Activated T-cell treated with anti-CD3 and anti-CD28 coated beads for 24 hours (primary cell): ENCODE measurements at places on chromosomes 3 and 15.

- DNase-seq, result no peak
Observed at GRCh38 chr15:69666921-69667811, 214.5 kb downstream of the RPLP1 start.

GRCh38 chr3:117059067-117059955 is 349.7 kb downstream of the TUSC7 start:
- no peak for DNase-seq

- no peak for DNase-seq
Observed at GRCh38 chr3:157573780-157574378, 70.7 kb upstream of the VEPH1 start.

DNA sequence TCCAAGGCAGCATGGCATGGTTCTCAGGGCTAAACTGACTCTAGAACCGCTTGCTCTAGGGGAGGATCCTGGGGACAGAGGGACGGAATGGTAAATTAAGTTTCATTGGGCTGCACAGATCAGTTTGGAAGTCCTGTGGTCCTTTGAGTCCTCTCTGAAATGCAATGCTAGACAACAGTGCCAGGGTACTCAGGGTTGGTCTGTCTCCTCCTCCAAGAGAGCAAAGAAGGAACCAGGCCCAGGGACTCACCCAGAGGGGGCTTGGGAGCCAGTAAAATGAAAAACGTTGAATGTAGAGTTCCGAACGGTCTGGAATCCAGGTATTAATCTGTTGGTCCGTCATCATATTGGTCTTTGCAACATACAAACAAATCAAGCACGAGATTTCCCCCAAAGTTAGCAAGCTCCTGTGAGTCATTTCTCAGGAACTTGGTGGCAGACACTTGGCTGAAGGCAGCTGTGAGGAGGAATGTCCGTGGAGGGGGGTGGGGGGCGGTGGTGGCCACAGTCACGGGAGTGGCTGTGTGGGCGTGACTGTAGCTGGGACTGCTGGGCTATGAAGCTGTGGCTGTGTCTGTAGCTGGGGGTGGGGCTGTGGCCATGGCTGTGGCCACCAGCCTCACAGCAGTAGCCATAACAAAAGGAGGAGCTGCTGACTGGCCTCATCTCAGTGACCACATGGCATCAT is 361.0 kb downstream of the SHQ1 start:
- peak; percentile 44 for DNase-seq

DNA sequence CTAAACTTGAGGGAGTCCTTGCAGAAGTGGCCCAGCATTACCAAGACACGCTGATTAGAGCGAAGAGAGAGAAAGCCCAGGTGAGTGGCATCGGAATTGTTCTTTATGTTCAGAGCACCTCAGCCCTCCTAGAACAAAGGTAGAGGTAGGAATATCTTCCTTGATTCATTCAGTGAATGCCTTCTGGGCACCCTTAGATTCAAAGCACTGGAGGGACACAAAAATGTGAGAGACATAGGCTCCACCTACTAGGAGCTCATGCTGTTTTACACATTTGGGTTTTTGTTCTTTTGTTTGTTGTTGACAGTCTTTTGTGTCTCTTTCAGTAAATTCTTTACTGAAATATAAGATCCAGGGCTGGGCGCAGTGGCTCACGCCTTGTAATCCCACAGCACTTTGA is 68.2 kb downstream of the IQGAP1 start:
- DNase-seq, result no peak

DNA sequence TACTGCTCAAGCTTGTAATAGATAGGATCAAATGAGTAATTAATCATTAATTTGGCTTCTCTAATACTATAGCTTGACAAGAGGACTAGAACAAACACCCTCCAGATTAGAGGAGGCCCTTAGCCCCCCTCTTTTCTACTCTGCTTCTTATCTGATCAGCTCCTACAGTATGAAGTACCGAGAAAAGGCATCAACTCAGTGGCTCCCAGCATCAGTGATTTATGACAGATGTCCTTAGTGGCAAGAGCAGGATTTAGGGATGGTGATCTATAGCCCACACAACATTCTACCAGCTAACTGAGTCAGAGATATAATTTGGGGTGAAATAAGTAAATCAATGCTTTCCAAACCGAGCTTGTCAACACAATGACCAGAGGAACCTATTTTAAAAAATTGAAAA is 541.1 kb downstream of the NLGN1 start:
- no peak for DNase-seq

GRCh38 chr3:51975852-51976549 is 1.1 kb downstream of the ABHD14A start:
- DNase-seq, result no peak

- DNase-seq, result no peak
Observed at GRCh38 chr15:71792521-71792920, 17.8 kb upstream of the NR2E3 start.

DNA sequence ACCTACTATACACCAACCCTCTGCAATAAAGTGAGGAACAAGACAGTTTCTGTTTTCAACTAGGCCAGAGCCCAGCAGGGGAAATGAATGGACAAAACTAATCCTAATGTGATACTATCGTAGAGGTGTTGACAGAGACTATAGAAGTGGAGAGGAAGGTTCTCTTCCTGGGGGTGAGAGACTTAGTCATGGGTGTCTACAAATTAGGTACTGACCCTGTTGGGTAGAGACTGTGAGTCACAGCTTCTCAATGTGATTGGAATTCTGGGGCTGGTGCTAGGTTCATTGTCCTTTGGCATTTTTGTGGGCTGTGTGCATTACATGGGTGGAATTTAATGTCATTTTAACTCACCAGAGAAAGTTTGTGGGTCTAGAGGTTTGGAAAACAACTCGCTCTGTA is 79.3 kb downstream of the ADAMTSL3 start:
- DNase-seq, result no peak

GRCh38 chr3:132662212-132662611 is 2.1 kb downstream of the UBA5 start:
- no peak for DNase-seq

DNA sequence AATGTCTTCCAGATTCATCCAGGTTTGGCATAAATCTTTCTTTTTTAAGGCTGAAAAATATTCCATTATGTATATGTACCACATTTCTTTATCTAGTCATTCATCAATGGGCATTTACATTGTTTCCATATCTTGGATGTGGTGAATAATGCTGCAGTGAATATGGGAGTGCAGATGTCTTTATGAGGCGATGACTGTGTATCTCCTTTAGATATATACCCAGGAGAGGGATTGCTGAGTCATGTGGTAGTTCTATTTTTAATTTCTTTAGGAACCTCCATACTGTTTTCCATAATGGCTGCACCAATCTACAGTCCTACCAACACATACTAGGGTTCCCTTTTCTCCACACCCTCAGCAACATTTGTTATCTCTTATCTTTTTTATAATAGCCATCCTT is 96.3 kb downstream of the LRRC28 start:
- DNase-seq, result no peak

- DNase-seq, result no peak
Observed at GRCh38 chr3:128413003-128413370, 53.7 kb downstream of the DNAJB8 start.

- DNase-seq, result no peak
Observed at GRCh38 chr15:99113547-99114271, 8.8 kb downstream of the SYNM start.

DNA sequence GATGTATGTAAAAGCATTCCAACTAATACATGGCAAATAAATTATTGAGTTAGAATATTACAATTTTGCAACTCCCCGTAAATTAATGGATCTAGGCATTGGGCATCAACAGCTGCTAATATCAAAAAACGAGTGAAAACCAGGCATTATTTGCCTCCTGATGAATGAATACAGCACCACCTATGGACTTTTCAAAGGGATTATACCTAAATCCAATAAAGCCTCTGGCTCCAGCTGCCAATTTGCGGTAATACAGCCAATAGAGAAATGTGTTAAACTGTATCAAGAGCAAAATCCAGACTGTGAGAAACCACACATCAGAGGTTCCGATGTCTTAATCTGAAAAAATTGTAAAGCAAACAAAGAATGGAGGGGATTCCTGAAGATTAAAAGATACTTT is 16.3 kb upstream of the A4GNT start:
- no peak for DNase-seq

DNA sequence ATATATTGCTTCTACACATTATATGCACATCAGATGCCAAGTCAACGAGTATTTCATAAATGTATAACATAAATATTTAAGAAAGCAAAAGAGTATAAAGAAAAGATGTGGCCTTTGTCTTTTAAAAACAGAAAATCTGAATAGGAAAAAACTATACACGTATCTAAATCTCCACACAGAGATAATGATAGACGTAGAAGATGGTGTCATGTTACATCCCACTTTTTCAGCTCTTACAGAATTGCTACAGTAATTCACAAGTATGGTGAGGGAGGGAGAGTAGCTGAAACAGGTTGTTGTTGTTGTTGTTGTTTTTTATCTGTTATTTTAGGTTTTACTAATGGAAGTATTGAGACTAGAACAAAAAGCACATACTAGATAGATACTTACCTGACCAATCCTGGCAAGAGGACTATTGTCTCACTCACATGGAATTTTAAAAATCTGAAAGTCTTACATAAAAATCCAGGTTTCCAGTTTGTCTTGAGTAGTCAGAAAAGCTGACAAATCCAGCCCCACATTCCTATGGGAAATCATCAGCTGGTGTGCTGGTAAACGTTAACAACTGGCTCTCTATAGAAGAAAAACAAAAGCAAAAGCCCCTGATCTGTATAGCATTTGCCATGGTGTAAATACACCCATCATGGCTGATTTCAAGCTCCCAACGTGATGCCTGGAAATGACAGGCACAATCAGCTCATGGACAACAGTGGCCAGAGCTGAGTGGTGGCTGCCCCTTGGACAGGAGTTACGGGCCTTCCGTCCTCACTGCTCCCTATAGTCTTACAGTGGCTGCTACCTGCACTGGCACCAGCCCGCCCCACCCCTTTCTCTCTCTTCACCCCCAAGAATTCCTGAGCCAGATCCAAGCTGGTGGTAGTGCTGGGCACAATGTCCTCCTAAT is 47.4 kb upstream of the VGLL4 start:
- DNase-seq, result no peak

GRCh38 chr3:114867835-114868503 is 279.1 kb downstream of the ZBTB20 start:
- DNase-seq, result no peak

DNA sequence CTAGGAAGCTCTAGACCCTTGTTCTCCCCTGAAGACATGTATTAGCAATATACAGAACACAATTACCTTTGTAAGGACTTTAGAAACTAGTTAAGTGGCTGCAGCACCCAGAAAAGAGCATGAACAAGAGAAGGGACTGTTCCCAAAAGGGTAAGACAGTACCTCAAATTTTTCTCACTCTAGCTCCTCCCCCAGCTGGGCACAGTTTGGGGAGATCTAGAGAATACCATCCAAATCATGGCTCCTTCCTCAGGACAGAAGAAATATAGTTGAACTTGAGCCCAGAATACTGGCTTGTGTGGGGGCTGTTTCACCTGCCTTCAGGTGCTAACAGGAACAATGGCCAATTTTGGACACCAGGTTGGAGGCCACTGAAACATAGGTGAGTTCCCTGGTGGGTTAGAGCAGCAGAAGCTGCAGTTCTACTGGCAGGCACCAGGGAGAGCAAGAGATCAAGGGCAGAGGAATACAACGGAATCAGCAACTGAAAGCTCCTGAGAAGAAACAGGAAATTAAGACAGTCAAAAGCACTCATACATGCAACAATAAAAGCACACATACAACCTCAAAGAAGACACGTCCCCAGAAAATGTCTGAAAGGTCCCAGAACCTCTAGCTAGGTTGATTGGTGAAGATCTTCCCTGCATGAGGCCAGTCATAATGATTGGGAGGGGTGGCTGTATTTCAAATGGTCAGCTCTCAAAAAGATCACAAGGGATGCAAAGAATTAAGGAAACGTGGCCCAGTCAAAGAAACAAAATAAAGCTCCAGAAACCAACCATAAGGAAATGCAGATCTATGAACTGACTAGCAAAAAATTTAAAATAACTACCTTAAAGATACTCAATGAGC is 104.9 kb upstream of the ASB14 start:
- DNase-seq, result peak; percentile 31

- DNase-seq, result no peak
Observed at GRCh38 chr3:134059035-134059601, 29.4 kb upstream of the SLCO2A1 start.

GRCh38 chr3:80351201-80351600 is 583.4 kb upstream of the ROBO1 start:
- DNase-seq, result no peak

GRCh38 chr3:197369545-197369944 is 71.1 kb upstream of the DLG1 start:
- no peak for DNase-seq

DNA sequence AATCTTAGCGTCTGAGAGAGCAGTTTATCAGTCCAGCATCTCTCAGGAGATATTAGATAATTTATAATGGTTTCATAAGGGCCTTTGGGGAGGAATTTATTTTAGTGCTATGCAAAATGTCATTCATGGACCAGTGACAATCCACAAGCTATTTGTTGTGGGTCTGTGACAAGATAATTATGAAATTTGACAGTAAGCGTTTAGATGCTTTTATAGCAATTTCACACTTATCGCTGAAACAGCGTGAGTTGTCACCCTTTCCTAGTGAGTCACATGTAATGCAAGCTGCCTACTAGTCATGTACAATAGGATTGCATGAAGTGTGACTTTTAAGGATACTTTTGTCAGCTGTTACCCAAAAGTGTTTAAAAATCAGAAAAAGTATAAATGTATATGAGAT is 315.6 kb upstream of the THBS1 start:
- DNase-seq, result no peak

DNA sequence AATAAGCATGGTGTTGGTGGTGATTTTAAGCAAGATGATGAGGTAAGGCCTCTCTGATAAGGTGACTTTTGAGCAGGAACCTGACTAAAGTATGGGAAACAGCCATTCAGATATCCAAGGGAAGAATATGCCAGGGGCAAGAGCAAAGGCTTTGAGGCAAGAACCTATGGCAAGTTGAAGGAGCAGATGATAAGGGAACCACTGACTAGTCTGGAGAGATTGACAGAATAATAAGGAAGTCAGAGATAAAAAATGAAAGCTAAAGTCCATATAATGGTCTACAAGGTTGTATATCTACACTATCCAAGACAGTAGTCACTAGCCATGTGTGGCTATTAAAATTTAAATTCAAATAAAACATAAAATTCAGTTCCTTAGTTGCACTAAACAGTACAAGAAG is 2.5 kb upstream of the C3orf38 start:
- DNase-seq, result no peak

GRCh38 chr3:134341389-134341788 is 32.9 kb downstream of the AMOTL2 start:
- DNase-seq, result no peak
